ENCODE measurements at places on chromosomes 3 and 15. TPM values are rescaled to one million over a fixed set of nuclear protein-coding genes. Genes with fewer than 3 reads are reported as not detected.

Gene DPP8
- 25.9 TPM for total RNA-seq

Gene SLC9A9
- 0.22 TPM for total RNA-seq

Gene C3orf22
- not detected for total RNA-seq

Gene GHSR
- not detected for total RNA-seq

GRCh38 chr3:152786977-152787681 lies 47.8 kb upstream of the P2RY1 start:
- no peaks in the 10 kb centered on the region for H3K27me3 ChIP-seq
- DNase-seq = no peak
- no peak overlapping the region for H3K4me3 ChIP-seq
- H3K36me3 ChIP-seq = no peaks in the 10 kb centered on the region
- no peaks in the 10 kb centered on the region for H3K4me1 ChIP-seq

DNA sequence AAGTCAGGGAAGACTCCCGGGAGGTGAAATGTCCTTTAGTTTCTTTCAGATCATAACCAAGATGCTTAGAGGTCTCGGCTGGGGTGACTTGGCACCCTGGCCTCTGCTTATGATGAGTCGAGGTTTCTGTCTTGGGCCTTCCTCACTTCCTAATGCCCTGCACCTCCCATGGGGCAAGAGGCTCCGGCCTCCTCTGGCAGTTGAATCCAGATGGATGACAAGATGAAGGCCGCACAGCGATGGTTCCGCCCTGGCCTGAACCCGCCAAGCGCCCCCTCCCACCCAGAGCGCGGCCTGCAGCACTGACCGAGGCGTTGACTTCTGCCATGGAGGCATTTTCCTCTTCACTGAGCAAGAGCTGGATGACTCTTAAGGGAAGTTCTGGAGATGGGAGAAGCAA lies 31.3 kb downstream of the MUC20 start:
- H3K36me3 ChIP-seq = no peaks in the 10 kb centered on the region
- no peak for DNase-seq
- H3K27ac ChIP-seq = no peak overlapping the region
- peaks cover 17% of the 10 kb centered on the region for H3K27me3 ChIP-seq

GRCh38 chr3:34421762-34422161 lies 623.3 kb downstream of the PDCD6IP start:
- no peaks in the 10 kb centered on the region for H3K4me1 ChIP-seq
- no peaks in the 10 kb centered on the region for H3K27me3 ChIP-seq
- DNase-seq = no peak
- H3K36me3 ChIP-seq = no peaks in the 10 kb centered on the region

- H3K27ac ChIP-seq = no peak overlapping the region
- peaks cover 5% of the 10 kb centered on the region for H3K27me3 ChIP-seq
- H3K4me3 ChIP-seq = peak overlapping the region; percentile 45
- peak; percentile 85 for DNase-seq
These were observed 190.7 kb upstream of the NDN start for GRCh38 chr15:23877502-23878412.

DNA sequence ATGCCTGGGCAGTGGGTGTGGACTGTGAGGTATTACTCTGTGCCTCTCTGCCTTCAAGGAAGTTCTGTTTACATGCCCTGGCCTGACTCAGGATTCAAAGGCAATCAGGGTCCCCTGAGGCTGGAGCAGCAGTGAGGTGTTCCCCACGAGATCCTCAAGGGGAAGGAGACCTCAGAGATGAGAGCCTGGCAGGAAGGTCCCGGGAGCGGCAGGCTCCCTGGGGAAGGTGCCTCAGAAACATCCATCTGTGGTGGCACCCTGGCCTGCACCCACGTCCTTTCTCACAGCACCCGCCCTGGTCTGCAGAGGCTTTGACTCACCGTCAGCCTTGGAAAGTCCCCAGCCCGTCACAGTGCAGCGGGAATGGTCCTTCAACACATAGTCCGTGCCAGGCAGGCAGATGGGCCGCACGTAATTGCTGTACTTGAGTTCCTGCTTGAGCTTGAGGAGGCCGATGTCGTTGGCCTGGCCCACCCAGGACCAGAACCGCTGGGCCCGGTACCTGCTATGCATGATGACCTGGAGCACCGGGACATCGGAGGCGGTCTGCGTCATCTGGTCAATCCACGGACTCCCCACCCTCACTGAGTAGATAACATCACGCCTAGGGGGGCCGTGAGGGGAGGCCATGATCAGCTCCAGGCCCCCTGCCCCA lies 3.6 kb downstream of the PRSS50 start:
- H3K4me1 ChIP-seq = no peaks in the 10 kb centered on the region
- no peaks in the 10 kb centered on the region for H3K27me3 ChIP-seq
- no peak for DNase-seq
- no peaks in the 10 kb centered on the region for H3K36me3 ChIP-seq

- H3K4me3 ChIP-seq = no peak overlapping the region
- H3K27me3 ChIP-seq = no peaks in the 10 kb centered on the region
- H3K27ac ChIP-seq = no peak overlapping the region
- peaks cover 22% of the 10 kb centered on the region for H3K4me1 ChIP-seq
- no peaks in the 10 kb centered on the region for H3K36me3 ChIP-seq
These were observed 13.9 kb downstream of the MAPKAPK3 start for GRCh38 chr3:50630877-50631276.

DNA sequence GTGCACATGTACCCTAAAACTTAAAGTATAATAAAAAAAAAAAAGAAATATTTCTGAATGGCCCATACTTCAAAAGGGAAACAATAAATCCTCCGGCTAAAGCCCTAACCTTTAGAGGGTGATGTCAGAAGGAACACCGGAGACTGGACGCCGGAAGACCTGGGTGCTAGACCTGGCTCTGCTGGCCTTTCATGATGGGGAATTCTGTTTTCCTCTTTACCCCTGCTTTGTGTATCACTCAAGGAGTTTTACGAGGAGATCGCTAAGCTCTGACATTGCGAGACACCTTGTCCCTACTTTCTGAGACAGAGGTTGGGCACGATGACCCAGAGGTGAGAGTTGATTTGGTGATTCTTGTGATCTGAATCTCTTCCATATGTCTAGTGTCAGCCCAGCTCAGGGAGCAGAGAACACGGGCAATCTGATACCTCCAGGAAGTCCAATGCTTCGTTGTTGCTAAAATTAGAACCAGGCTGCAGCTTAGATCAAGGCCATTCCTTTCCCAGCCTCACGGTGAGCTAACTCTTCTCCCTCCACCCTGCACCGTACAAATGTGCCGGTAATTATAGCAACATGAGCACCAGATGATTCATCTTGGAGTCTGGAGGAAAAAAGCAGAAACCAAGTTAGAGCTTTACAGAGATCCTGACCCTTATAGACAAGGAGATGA lies 42.0 kb upstream of the CFAP161 start:
- H3K4me3 ChIP-seq = no peak overlapping the region
- no peaks in the 10 kb centered on the region for H3K27me3 ChIP-seq
- no peak for DNase-seq
- H3K36me3 ChIP-seq = no peaks in the 10 kb centered on the region

DNA sequence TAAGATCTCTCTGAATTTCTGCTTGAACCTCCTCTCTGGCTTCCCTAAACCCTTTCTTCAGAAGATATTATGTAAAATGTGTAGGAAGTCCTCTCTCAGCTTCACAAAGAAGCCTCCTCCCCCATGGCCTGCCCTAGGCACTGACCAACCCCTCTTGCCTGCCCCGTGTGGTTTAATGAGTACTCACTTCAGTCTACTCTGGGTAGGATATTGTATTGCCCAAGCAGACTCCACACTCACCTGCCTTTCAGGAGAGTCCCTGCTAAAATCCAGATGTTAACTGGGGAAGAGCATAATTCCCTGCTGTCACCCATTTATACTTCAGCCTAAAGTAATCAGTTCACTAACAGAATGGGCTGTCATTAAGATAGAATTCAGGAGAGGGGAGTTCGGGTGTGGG lies 2.6 kb upstream of the AGBL1 start:
- DNase-seq = no peak
- H3K4me1 ChIP-seq = peaks cover 56% of the 10 kb centered on the region
- no peaks in the 10 kb centered on the region for H3K27me3 ChIP-seq
- no peaks in the 10 kb centered on the region for H3K36me3 ChIP-seq
- no peak overlapping the region for H3K4me3 ChIP-seq
- H3K27ac ChIP-seq = peak overlapping the region; percentile 67

GRCh38 chr3:64247991-64248646 lies 22.9 kb upstream of the PRICKLE2 start:
- no peaks in the 10 kb centered on the region for H3K27me3 ChIP-seq
- H3K36me3 ChIP-seq = no peaks in the 10 kb centered on the region
- no peak overlapping the region for H3K4me3 ChIP-seq
- peaks cover 7% of the 10 kb centered on the region for H3K4me1 ChIP-seq
- no peak overlapping the region for H3K27ac ChIP-seq

Data from neural progenitor cell (in vitro differentiated cells).